ENCODE measurements at places on chromosomes 7 and 10. TPM values are rescaled to one million over a fixed set of nuclear protein-coding genes. Genes with fewer than 3 reads are reported as not detected.

The CWF19L1 gene
- 21.4 TPM for total RNA-seq

The EEPD1 gene
- total RNA-seq, result 6.8 TPM

The MYOZ1 gene
- total RNA-seq, result 0.14 TPM

The LGI1 gene
- total RNA-seq, result 0.14 TPM

The FAM171A1 gene
- 19.3 TPM for total RNA-seq

The BBS9 gene
- total RNA-seq, result 26.1 TPM

The ASB4 gene
- under 0.01 TPM for total RNA-seq

The HOXA13 gene
- 5.7 TPM for total RNA-seq

The GOLGA7B gene
- not detected for total RNA-seq

The PITX3 gene
- total RNA-seq, result 0.18 TPM

The CLDN3 gene
- total RNA-seq, result not detected

The TMEM176A gene
- total RNA-seq, result 1.1 TPM

The DLG5 gene
- 21.9 TPM for total RNA-seq

The TMEM140 gene
- total RNA-seq, result 14.6 TPM

The NEBL gene
- total RNA-seq, result under 0.01 TPM

The BLOC1S2 gene
- 50.9 TPM for total RNA-seq

The JCAD gene
- 30.9 TPM for total RNA-seq

The FUOM gene
- 15.5 TPM for total RNA-seq

The COL17A1 gene
- total RNA-seq, result 0.74 TPM

The PRKG1 gene
- total RNA-seq, result 32.7 TPM

The ZPBP gene
- not detected for total RNA-seq

The PRPS1L1 gene
- 0.09 TPM for total RNA-seq

Measured in smooth muscle cell of bladder (primary cell).